ENCODE measurements at places on chromosomes 5 and 9.

DNA sequence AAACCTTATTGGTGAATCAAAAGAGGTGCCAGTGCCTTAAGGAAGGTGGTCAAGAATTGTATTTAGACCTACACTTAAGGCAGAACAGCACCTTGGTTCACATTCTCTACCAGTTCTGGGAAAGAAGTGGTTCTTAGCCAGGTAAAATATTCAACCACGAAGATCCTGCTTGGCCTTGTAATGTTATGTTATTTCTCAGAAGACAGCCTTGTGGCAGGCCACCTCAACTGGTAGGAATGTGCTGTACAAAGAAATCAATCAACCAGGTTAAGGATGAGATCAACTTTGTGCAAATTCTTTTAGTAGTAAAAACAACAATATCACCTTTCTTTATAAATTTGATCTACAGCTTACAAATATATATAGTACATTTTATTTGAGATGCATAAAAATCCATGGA is 246.8 kb downstream of the ARRDC3 start:
- DNase-seq: no peak

GRCh38 chr9:97895695-97896332 is 26.5 kb downstream of the TRMO start:
- DNase-seq: peak; percentile 48

- DNase-seq: peak; percentile 56
These were observed 294.8 kb upstream of the KLF4 start for GRCh38 chr9:107784235-107784958.

- no peak for DNase-seq
These were observed 68.7 kb upstream of the WDR41 start for GRCh38 chr5:77560677-77561263.

DNA sequence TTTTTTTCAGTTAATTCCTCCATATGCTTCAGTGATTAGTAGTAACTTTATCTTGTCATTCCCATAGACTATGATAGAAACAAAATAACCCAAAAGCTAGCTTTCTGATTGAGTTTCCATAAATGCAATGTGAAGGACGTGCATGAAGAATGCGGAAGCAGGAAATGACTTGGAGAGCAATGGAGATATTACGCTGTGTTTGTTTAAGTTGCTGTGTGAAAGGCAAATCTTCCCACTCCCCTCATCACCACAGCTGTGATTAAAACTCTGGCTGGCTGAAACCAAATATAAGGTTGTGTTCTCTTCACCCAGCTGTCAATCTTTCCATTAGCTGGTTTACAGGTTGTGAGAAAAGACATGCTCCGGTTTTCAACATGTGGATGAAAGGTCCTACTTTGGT is 83.9 kb downstream of the NR2F1-AS1 start:
- no peak for DNase-seq

- no peak for DNase-seq
These were observed 142.0 kb upstream of the ALDH1B1 start for GRCh38 chr9:38250279-38251035.

GRCh38 chr5:143248822-143249579 is 154.5 kb downstream of the NR3C1 start:
- peak; percentile 51 for DNase-seq

DNA sequence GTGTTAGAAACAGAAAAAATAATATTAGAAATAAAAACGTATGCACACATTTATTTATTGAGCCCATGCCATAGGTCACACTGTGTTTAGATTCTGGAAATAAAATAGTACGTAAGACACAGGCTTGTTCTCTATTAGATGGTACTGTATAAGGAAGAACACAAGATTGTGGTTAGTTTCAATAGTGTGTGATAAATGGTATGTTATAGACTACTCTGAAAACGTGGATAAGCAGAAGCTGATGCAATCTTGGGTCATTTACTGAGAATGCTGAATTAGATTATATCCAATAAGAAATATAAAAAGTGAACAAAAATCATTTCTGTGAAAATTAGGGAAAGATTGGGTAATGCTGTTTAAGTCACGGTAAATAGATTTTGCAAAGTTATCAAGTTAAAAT is 1456.4 kb upstream of the ACO1 start:
- DNase-seq: no peak

Measured in SW 1271 (cell line).